ENCODE measurements at places on chromosomes 7 and 10. TPM values are rescaled to one million over a fixed set of nuclear protein-coding genes. Genes with fewer than 3 reads are reported as not detected.

Gene PRLHR
- not detected for total RNA-seq

Gene TAS2R3
- total RNA-seq = 2.0 TPM

Gene ZNHIT1
- total RNA-seq = 50.3 TPM

Gene ZNF37A
- 15.5 TPM for total RNA-seq

Gene CRTAC1
- 0.07 TPM for total RNA-seq

Gene SSC4D
- total RNA-seq = 0.65 TPM
